ENCODE measurements at places on chromosomes 5 and 9.
A peak's percentile ranks its signal among the peaks of the same experiment; 100 is the strongest.

- peak; percentile 81 for DNase-seq
Observed at GRCh38 chr5:74316064-74316603, 324.4 kb downstream of the ENC1 start.

DNA sequence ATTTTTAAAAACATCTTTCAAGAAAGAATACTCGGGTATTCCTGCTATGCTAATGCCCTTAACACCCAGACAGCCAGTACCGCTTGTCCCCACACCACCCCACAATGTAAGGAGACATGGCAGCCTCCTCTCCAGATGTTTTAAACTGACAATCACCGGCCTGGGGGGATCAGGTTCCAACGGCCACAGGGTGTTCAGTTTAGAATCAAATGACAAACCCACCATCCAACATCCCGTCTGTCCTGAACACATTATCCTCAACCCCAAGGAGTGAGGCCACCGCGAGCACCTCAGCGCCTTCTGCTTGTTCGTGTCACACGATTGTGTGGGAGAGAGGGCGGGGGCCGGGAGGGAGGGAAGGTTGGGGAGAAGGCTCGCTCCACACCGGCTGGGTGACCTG is 152.8 kb downstream of the PAX5 start:
- no peak for DNase-seq

GRCh38 chr5:158736150-158736870 is 363.4 kb downstream of the EBF1 start:
- DNase-seq, result no peak

- DNase-seq, result no peak
Observed at GRCh38 chr5:8912106-8912505, 633.8 kb downstream of the SEMA5A start.

DNA sequence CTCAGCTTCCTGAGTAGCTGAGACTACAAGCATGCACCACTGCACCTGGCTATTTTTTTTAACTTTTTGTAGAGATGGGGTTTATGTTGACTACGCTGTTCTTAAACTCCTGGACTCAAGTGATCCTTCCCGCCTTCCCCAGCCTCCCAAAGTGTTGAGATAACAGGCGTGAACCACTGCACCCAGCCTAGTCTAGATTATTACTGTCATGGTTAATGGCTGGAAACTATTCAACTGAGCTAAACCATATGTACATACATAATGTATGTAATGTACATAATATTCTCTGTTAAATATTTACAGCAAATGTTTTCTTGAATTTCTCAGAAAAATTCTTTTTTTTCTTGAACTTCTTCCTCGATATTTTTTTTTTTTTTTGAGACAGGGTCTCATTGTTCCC is 21.3 kb downstream of the PPP2CA start:
- DNase-seq, result no peak

DNA sequence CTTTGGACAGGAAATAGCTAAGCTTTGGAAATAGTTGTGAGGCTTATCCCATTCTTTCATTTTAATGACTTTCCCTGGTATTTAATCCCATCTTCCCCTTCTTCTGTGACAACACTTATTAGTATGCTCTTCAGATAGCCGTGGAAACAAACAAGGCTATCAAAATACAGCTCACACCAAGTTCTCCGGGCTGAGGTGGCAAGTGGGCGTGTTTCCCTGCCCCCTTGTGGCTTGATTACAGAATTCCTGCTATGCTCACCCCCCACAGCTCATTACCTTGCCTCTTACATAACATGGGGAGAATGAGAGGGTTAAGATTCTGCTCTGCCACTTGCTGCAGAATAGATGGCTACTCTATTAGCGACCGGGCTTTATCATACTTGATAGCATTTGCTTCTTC is 437.1 kb upstream of the TLE4 start:
- DNase-seq, result peak; percentile 1

DNA sequence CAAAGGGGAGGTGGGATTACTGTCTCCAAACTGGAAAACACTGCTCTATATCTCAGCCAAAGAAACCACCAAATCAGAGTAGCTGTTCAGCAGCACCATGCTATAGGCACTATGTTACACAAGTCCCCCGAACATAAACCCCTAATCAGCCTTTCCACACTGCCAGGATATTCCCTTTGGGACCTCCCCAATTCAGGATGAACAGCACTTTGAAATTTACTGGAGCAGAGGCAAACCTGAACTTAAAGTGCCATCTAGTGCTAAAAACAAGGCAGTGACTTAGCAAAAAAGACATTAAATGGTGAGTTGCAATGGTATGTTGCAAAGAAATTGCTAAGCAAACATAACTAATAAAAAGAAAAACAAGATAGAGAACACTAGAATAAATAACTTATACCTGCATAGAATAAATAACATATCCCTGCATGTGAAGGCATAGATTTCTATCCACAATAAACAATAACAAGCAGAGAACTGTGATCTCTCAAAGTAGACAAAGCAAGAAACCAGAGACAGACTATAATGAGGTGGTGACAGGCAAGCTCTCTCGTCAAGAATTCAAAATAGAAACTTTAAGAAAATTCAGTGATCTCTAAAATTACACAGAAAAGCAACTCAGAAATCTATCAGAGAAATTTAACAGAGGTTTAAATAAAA is 584.4 kb upstream of the ACO1 start:
- DNase-seq, result peak; percentile 65

- no peak for DNase-seq
Observed at GRCh38 chr9:76445976-76446375, 13.0 kb upstream of the GCNT1 start.

- DNase-seq, result no peak
Observed at GRCh38 chr9:98597236-98597771, 111.4 kb downstream of the GABBR2 start.

DNA sequence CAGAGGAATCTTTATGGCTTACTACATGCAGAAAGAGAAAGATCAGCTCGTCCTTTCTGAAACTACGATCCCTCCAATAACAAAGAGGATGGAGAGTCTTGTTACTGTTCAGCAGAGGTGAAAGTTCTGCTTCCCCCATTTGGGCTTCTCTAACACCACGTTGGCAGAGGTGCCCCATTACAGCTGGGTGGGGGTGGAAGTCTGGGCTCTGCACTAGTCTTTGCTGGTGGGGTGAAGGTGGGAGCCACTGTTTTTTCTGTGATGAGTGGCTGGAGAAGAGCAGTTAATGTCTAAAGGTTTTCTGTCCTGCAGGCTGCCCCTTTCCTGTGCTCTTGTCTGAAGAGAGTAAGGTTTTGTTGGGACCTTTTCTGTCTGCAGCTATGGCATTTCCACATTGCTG is 64.7 kb upstream of the OTULINL start:
- DNase-seq, result no peak

- peak; percentile 40 for DNase-seq
Observed at GRCh38 chr9:16387382-16387781, 483.1 kb downstream of the BNC2 start.

DNA sequence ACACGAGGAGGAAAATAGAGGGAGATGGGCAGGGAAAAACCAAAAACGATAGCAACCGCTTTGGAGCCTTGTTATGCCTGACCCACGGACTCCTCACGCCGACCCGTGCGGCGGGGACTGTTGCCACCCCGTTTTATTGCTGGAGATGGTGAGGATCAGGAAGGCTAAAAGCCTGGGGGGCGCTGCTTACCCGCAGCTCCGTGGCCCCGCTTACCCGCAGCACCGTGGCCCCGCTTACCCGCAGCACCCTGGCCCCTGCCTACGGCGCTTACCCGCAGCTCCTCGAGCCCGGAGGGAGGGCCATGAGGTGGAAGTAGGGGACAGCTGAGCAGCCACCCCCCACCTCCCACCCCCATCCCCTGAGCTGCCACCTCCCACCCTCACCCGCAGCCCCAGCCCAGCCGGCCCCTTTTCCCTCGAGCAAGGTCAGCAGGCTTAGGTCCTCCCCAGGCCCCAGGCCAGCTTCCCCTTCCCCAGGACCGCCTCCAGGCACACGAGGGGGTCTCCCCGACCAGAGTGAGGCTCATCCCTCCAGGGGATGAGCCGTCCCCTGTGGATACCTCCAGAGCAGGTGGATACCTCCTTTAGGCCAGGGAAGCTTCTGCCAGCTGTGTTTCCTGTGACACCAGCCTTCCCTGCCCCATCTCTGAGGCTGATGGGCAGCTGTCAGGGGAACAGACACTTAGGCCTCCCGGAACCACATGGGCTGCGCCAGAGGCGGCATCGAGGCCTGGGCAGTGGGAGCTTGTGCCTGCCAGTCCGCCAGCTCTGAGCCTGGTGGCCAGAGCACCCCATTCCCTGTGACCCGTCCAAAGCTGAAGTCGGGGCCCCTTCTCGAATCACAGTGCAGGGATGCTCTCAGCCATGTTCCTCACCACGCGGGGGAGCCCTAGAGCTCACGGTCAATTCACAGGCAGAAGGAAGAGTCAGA is 92.3 kb downstream of the LMX1B start:
- peak; percentile 86 for DNase-seq

- DNase-seq, result no peak
Observed at GRCh38 chr5:155915601-155916000, 411.4 kb upstream of the SGCD start.

GRCh38 chr5:14171621-14172020 is 28.5 kb downstream of the TRIO start:
- no peak for DNase-seq

DNA sequence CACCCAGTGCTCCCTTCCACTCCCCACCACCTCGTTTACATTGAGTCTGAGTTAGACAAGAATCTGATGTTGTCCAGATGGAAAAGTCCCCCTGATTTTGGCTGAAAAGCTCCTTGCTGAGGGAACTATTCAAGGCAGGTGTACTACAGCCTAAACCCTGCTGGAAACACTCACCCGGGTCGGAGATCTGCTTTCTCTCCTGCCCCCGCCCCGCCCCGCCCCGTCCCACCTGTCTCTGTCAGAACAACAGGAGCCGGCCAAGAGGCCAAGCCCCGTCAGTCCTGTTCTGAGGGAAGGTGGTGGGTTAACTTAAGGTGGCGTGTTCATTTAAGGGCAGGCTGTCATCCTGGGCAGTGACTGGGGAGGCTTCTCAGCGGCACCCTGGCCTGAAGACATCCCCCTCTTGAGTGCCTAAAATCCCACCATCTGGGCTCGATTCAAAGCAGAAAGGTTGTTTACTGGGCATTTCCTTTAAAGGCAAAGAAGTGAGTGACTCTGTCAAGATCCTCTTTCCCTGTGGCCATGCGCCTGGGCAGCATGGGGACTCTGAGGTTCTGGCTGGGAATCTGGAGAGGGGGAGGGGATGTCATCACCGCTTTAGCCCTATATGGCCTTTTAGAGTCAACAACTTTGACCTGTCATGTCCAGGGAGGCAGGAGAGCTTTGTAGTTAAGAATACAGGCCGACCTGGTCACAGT is 71.1 kb upstream of the NEURL1B start:
- no peak for DNase-seq

DNA sequence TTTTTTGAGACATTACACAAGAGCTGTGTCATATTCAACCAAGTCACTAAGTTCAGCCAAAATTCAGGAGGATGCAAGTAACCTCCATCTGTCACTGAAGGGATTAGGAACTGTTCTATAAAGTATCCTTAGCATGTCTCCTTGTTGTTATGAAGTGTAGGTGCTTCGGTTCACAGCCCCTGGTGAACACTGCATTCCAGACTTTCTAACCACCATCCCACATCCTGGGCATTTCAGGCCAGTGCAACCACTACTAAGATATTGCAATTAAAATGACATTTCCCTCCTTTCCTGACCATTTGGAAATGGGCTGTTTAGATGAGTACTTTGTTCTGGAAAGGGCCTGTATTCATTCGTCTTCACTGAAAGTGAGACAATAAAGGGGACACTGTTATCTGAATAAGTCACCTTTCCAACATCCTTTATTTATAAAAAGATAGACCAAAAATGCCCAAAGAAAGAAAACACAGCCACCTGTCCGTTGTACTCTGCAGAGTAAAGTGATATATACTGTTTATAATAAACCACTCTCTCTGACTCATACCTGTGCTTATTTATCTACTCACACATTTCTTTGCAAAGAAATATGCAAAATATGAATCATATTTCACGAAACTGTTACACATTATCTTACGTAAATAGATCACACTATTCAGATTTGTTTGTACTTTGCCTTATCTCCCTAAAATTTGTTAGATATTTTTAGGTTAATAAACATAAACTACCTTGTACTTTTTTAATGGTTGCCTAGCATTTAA is 861.9 kb downstream of the CDH18 start:
- DNase-seq, result no peak

DNA sequence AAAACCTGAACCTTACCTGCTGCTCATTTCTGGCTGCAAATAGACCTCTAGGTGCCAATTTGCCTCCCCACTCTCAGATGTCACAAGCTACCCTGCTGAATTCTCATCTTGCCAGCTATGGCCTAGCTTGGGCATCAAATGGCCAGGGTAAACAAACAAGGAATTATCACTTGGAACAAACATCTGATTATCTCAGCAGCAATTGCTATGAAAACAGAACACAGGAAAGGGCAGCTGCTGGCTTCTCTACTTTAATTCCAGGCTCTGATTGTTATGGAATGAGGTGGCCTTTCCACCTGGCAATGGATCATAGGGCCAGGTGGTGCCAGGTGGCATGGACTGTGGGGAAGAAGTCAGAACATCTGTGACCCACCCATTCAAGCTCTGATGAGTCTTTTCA is 505.1 kb downstream of the TLR4 start:
- no peak for DNase-seq

- no peak for DNase-seq
Observed at GRCh38 chr5:4197151-4197550, 601.5 kb downstream of the IRX1 start.

DNA sequence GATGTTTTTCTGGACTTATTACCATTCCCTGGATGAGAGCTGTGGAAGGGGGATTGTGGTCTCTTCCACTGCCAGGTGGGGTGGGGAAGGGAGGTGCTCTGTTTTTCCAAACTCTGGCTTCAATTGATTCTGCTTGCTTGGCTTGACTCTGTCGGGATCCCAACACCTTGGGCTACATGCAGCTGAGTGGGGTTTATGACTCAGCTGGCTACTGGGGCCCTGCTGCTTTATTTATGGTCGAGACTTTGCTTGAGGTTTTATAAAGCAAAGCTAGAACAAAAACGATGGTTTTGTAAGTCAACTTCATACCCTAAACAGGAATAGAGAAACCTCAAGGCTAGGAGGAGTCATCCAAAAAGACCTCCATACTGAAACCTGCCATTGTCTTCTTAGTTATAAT is 76.3 kb downstream of the AOPEP start:
- DNase-seq, result no peak

GRCh38 chr9:123326662-123327093 is 29.3 kb upstream of the CRB2 start:
- DNase-seq, result no peak

DNA sequence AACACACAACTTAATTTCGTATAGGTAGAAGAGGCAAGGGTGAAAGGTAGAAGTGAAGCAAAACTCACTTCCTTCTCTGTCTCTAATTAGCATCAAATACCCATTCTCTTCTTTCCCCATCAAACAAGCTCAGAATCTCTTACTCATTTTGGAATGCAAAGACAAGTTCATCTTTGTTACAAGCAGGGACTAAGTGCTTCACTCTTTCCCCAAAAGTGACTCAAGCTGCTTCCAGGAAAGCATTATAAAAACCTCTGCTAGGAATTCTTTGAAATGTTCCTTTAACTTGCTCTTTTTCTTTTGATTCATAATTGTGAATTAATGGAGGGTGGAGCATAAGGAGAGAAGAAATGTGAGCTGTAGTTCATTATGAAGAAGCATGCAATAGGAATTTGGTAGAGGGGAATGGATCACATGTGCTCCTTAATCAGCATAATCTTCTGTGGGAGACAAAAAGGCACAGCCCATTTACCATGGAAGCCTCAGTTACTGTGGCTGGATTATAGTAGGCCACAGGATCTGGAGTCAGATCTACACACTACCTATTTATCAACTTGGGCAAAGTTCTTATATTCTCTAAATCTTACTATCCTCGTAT is 109.5 kb upstream of the DPYSL3 start:
- no peak for DNase-seq

Data from RKO (cell line).